ENCODE measurements at places on chromosomes 5 and 9. TPM values are rescaled to one million over a fixed set of nuclear protein-coding genes. Genes with fewer than 3 reads are reported as not detected.

WDR38 gene
- polyA plus RNA-seq = 7.2 TPM

C9orf50 gene
- 0.52 TPM for polyA plus RNA-seq

MACIR gene
- 16.8 TPM for polyA plus RNA-seq

C5orf46 gene
- polyA plus RNA-seq = 3.8 TPM

CETN3 gene
- polyA plus RNA-seq = 72.1 TPM

LECT2 gene
- 1.2 TPM for polyA plus RNA-seq
